Stimulated activated effector memory CD8-positive, alpha-beta T cell treated with anti-CD3 and anti-CD28 coated beads, Interleukin-12 subunit alpha, Interleukin-12 subunit beta, amount 100 ng/mL, for 72 hours (primary cell): ENCODE measurements at places on chromosomes 4 and X.

GRCh38 chr4:124275-125081, at the start of gene ZNF718:
Gene ZNF718 (plus strand): TSS chr4:124501. CDS start chr4:124671, 170 bp downstream.
- DNase-seq: peak; percentile 79

DNA sequence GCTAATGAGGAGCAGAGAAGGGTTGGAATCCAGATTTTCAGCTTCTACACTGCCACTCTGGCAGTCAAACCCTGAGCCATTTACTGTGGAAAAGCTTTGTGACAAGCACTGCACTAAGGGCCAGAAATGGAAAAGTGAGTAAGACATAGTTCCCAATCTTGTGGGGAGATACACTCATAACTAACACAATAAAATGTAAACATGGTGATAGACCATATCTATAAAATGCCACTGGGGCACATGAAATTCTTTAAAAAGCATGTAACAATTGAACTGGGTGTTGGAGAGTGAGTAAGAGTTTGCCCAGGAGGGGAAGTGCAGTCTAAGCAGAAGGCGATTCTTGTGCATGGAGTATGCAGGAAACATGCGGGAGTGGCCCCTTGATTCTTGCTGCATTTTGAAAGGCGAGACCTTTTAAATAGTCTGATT, 32.0 kb upstream of the ANXA5 start:
- DNase-seq: no peak

- DNase-seq: no peak
These were observed 54.8 kb upstream of the MAPK10 start for GRCh38 chr4:86414686-86415085.

DNA sequence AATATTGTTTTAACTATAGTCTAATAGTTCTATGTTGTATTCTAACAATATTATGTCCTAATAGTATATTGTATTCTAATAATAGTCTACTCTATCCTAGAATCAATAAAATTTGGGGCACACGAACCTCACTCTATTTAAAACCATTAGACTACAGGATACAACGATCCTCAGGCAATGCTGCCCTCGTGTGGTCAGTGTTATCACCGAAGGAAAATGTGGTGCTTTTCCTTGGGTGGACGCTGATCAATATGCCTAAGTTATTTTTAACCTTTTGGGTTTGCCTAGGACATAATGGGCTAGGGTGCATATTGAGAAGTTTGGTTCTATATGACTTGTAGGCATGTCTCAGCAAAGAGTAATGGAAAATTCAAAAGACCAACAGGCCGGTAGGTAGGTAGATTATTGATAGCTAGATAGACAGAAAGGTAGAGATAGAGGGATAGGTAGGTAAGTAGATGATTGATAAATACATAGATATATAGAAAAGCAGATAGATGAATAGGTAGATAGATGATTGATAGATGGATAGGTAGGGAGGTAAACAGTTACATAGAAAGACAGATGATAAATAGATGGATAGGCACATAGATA, 75.1 kb downstream of the PRKX start:
- no peak for DNase-seq

DNA sequence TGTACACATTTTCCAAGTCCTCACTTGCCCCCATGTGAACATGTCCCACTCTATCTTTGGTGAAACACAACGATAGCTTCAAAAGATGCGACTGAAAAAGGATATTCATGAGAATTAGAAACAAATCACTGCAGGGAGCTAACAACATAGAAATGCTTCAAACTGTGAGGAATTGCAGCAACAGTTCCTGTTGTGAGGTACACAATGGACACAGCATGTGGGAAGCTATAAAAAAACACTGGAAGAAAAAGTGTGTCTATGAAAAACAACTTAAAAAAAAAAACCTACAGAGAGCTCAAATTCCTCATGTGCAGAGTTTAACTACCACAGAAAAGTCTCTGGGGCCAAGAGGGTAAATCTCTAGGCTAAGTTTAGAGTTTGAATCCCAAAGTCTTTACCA, 51.6 kb upstream of the BLTP1 start:
- no peak for DNase-seq
